ENCODE measurements at places on chromosomes 2 and 18.

- DNase-seq = no peak
These were observed 805.6 kb upstream of the ZEB2 start for GRCh38 chr2:145325485-145325884.

GRCh38 chr2:166373951-166374350 lies 1.8 kb downstream of the SCN9A start:
- peak; percentile 88 for DNase-seq

- peak; percentile 27 for DNase-seq
These were observed 502.2 kb upstream of the SETBP1 start for GRCh38 chr18:44178476-44178875.

GRCh38 chr2:100272841-100273329 lies 49.4 kb downstream of the LONRF2 start:
- peak; percentile 41 for DNase-seq

DNA sequence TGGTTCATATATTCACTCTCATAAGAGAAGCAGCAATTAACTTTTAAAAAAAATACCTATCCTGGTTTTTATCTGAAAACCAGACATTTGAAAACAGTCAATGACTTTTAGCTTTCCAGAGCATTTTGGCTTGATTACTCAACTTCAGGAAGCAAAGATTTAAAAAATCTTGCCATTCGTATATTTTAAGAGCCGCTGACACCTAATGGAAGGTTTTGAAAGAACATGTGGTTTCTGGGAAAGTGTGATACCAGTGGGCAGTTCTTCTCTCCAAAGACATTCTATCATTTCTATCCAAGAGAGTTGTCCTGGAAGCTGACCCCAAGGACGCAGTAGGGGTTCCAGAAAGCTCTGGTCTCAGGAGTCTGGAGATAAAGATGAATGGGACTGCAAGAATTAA lies 234.7 kb downstream of the TTC32 start:
- DNase-seq = peak; percentile 63

DNA sequence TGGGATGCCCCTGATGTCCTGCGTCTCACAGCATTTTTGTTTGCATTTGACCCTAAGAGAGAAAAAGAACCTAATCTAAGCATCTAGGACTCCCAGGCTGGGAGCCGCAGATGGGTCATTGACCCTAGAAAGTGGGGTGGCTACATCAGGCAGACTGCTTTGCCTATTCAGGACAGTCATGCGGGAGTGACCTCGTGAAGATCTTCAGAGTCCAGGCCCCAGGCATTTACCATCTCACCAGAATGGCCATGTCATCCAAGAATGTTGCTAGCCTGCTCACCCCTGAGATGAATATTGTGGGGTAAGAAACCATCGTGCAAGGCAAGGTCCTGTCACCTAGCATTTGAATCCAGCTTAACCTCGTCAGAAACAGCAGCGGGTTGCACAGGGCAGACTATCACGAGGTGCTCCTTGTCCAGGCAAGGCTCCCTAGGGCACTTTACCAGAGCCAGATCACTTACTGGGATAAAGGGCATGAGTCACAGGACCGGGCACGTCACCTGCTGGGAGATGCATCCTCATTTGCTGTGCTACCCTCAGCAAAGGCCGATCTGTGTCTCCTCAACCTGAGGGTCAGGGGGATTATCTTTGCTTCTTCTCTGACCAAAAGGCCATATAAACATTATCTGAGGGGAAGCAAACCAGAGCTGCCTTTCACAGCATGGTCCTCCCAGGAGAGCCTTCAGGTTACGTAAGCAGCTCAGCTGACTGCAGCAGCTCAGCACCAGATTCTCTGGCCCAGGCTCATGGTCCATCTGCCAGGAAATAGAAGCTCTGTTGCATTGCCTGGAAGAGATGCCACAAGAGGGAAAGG lies 162.3 kb downstream of the ACKR3 start:
- peak; percentile 90 for DNase-seq

- peak; percentile 11 for DNase-seq
These were observed 46.4 kb downstream of the ACYP2 start for GRCh38 chr2:54161660-54162424.

DNA sequence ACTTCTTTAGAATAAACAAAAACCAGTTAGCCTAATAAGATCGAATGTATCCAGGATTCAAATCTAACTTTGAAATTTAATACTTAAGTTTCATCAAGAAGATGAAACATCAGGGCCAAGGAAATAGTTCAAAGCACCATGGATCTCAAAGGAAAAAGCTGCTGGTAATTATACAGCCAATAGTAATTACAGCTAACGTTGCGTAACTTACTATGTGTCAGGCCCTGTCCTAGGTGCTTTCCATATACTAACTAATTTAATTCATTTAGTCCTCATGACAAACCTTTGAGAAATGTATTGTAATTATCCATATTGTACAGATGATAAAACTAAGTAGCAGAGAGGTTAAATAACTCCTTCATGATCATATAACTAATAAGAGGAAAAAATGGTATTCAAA lies 598.6 kb downstream of the NYAP2 start:
- peak; percentile 13 for DNase-seq

DNA sequence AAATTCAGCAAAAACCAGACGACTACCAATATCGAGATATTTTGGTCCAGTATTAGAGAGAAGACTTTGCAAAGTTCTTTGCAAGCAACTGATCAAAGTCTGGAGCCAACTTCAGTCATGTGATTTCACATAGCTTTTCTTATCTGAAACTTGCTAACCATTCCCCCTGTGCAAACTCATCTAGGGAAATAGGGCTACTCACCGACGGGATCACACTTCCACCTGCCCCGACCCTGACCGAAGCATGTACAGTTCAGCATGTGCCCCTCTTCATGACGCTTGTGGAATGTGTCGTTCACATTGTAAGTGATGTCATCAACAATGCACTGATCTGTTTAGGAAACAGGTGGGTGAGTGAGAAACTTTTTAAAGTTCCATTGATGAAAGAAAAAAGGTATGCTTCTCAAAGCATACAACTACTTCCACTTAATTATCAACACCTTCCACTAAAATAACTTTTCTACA lies 15.4 kb downstream of the FN1 start:
- DNase-seq = peak; percentile 61

- DNase-seq = no peak
These were observed 78.9 kb upstream of the OTOS start for GRCh38 chr2:240219208-240219890.

DNA sequence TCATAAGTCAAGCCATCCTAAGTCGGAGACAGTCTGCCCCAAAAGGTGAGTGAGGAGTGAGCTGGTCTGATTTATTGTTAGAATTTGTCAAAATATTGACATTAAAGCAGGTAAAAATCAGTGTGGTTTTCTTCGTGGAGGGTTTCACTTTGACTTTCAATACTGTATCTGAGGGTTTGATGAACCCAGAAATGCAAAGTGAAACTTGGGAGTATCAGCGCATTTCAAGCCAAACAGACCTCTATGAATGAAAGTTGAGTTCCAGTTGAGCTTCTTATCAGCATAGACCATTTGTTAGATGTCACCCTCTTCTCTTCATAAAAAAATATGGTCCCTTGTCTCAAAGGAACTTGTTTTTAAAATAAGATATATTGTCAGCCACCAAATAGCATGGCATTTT lies 21.7 kb upstream of the CXCR4 start:
- DNase-seq = no peak

- no peak for DNase-seq
These were observed 27.0 kb downstream of the MRPL33 start for GRCh38 chr2:27798486-27798885.

DNA sequence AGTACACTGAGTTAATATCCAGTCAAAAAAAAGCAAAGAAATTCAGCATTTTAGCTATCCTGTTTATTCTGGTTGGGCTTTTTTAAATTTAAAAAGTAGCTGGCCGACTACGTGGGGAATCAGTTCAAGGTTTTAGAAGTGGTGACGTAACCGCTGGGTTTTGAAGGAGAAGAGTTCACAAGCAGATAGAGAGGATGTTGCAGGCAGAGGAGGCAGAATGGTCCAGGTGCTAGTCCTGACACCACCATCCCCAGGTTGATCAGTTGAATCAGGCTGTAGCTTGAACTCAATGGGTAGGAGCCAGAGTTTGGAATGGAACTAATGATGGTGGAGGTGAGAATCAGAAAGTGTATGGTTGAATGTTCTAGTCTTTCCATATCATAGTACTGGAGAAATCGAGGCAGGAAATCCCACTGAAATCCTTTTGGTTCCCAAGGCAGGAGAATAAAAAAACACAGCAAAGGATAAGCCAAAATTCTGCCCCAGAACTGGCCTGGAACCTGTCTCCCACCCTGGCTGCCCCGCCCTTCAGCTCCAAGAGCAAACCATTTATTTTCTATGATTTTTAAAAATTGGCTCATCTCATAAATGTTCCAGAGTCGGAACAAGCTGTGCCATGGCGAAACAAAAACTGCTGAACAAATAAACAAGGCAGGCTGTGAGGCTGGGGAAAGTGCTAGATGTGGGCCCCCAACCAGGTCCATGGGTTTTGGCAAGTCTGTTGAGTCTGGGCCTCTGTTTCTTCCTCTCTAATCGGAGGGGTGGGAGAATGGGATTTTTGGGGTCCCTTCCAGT lies 44.0 kb downstream of the SLC4A1AP start:
- peak; percentile 43 for DNase-seq

DNA sequence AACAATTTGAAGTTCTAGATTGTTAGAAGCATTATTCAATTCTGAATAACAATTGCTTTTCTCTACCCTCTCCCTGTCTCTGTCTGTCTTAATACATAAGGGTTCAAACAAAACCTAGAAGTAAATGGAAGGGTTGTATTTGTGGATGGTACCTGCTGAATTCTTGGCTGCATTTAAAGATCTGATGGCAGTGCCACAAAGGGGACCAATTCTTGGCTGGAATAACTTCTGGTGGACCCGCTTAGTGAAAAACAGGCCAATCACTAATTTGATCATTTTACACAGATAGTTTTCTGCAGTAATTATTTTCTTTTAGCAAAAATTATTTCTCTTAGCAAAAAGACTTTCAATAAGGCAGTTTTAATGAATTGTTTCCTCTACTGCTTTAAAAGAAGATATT lies 353.5 kb downstream of the MYCN start:
- no peak for DNase-seq

DNA sequence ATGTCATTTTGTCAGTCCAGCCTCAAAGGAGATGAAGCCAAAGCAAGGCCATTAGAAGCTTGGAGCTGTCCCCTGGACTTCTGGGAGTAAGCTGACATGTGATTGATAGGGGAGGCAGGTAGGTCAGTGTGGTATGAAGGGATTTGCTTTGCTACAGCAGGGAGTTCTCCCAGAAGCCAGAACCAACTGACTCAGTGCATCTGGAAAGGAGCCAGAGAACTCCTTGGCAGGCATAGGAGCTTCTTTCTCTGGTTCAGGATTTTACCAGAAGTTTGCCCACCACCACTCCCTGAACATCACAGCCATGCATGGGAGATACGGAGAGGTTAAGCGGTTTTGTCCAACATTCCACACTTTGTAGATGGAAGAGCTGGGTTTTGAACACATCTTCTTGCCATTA lies 24.5 kb upstream of the KCNE4 start:
- DNase-seq = peak; percentile 83

DNA sequence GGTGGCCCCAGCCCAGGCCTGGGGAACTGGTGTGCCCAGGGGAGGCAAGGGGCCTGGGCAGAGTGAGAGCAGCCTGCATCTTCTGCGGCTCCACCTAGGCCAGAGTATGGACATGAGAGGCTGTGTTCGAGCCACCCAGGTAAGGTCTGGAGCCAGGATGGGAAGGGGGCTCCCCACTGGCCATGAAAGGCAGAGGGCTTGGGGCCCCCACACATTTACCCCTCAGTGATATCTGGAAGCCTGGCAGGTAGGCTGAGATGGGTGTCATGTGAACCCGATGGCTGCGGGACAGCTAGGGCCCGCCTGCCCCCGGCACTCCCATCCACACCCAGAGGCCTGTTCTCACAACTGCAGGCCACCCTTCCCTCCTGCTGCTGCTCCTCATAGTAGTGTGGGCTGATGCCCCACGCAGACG lies 13.2 kb downstream of the ADRA2B start:
- no peak for DNase-seq

GRCh38 chr2:180664507-180664906 lies 315.9 kb upstream of the UBE2E3 start:
- no peak for DNase-seq
